NT2/D1 (cell line): ENCODE measurements at places on chromosomes 4 and X.
A peak's percentile ranks its signal among the peaks of the same experiment; 100 is the strongest.

- DNase-seq = no peak
Observed at GRCh38 chr4:10181745-10182445, 65.3 kb upstream of the WDR1 start.

DNA sequence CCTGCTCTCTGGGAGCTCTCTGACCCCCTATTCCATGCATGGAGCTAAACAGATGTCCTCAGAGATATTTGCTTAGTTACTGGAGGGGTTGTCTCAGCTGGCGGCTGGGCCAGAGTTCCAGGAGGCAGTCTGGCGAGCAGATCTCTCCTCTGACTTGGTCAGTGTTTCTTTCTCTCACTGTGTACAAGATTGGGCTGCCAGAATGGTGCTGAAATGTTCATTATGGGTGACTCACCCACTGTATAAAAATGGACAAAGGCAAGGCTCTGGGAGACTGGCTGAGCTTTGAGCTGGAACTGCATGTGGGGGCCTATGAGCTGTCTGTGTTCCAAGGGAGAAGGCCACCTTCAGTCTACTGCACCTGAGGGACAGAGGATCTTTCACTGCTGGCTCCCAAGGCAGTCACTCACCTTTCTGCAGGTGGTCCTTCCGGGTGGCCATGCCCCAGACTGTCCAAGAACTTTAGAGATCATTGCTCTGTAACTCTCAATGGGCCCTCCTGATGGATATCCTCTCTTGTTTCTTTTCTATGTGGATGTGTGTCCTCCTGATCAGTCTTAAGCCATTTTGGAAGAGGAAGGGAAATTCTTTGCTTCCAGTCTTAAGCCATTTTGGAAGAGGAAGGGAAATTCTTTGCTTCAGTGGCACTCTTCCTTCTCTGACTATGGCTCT, 88.2 kb downstream of the CFAP299 start:
- DNase-seq = no peak

DNA sequence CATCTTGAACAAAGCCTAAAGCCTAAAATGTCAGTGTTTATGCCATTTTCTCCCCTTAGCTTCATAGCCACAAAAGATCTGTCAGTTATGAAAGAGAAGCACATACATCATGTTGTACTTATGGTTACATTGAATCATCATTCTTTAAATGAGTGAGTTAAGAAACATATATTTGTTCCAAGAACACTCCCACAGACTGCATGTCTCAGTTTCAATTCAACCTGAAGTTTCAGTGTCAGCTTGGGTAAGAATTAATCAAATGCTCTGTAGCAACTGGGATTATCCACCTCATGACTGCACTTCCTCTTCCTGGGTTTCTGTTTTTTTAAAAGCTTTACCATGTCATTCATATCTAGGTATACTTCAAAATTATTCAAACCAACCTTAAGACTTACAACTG, 3.9 kb upstream of the TMPRSS11B start:
- no peak for DNase-seq

- DNase-seq = peak; percentile 3
Observed at GRCh38 chr4:99998062-99998867, 48.2 kb upstream of the H2AZ1 start.

DNA sequence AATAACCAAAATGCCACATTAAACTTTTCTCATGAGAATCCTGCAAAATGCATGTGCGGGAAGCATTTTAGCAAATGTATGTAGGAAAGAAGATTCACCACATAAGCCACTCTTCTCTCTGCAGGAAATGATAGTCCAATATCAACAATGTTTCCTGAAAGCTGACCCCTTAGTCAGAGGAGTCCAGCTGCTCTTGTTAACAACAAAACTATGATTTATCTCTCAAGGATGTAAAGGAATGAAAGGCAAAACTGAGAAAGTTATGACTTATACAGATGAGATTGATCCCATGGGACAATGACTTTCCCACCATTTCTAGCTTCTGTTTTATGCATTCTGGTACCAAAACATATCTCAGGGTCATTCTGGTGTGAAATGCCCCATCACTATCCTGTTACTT, 125.0 kb upstream of the EDNRA start:
- DNase-seq = no peak

- no peak for DNase-seq
Observed at GRCh38 chr4:10321931-10322330, 135.3 kb downstream of the ZNF518B start.

GRCh38 chr4:76856243-76857073, 41.5 kb downstream of the SOWAHB start:
- no peak for DNase-seq

- no peak for DNase-seq
Observed at GRCh38 chr4:24108567-24108966, 218.7 kb upstream of the PPARGC1A start.

DNA sequence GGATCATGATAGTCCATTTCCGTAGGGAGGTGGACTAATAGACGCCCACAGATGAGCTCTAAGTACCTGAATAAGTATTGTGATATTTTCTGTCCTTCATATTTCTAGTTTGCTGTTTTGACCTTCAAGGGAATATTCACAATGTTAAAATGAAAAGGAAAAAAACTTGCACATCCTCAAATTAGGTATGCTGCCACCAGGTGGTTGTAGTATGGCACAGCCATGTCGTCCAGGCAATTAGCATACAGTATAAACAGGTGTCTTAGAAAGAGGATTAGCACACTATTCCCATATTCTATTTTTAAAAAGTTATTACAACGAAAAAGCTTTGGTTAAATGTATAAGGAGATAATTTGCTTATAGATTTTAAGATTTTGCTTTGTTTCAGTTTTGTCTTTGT, 802.0 kb downstream of the RPA4 start:
- no peak for DNase-seq

GRCh38 chr4:109559625-109559982, 442 bp upstream of the MCUB start:
- peak; percentile 27 for DNase-seq

GRCh38 chr4:5755161-5755560, 44.2 kb downstream of the EVC start:
- no peak for DNase-seq

- DNase-seq = no peak
Observed at GRCh38 chr4:152573861-152574260, 38.0 kb upstream of the FBXW7 start.

GRCh38 chr4:38131371-38132091, 171.3 kb downstream of the PTTG2 start:
- peak; percentile 49 for DNase-seq

GRCh38 chr4:140344101-140344500, 29.3 kb upstream of the SCOC start:
- no peak for DNase-seq

- no peak for DNase-seq
Observed at GRCh38 chrX:5324546-5324945, 904.1 kb downstream of the NLGN4X start.

- DNase-seq = no peak
Observed at GRCh38 chr4:44553180-44553579, 98.2 kb downstream of the YIPF7 start.

DNA sequence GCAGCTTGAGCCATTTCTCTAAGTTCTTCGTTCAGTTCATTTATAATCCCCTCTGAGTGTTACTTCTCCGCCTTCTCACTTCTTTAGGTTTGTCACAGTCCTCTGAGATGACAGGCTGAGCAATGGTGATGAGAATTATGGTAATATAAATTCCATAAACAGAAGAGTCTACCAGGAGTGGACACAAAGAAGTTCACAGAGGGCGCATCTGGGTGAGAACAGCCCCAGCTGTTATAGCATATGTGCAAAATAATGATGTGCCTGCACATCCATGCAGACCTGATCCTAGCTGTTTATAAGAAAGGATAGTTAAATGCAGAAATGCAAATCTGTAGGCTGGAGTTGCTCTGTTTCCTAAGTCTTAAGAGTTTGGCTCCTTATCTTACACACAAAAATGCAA, 377.5 kb downstream of the KCNIP4 start:
- no peak for DNase-seq

- no peak for DNase-seq
Observed at GRCh38 chr4:176850436-176850835, 57.7 kb upstream of the VEGFC start.

DNA sequence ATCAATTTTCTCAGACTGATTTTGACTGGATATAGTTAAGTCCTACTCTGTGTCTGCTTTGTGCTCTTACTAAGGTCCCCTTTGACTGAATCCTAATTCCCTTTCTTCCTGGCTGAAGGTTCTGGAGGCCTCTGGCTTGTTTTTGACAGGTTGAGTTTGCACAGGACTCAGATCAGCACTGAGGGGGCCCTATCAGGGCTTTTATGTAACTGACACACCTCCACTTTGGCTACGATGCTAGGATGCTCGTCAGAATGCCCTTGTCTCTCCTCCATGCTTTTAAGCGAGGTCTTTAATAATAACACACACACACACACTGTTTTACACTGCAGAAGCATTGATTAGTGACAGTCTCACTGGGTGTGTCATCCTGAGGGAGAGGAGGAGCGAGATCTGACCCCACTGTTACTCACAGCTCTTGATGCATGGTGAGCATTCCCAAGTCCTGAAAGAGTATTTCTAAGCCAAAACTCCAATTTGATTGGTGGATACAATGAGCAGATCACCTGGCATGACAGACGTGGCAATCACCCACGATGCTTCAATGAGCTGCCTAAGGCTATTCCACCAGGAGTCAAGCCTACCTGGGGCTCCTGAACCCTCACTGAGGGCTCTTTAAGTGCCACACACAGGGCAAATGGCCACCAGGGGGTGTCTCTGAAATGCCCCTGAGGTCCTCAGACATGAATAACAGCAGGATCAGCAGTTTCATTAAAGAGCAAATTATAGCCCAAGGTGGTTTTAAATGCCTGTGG, 130.4 kb upstream of the CPEB2 start:
- peak; percentile 6 for DNase-seq

GRCh38 chr4:167903291-167903721, 189.0 kb upstream of the ANXA10 start:
- no peak for DNase-seq

DNA sequence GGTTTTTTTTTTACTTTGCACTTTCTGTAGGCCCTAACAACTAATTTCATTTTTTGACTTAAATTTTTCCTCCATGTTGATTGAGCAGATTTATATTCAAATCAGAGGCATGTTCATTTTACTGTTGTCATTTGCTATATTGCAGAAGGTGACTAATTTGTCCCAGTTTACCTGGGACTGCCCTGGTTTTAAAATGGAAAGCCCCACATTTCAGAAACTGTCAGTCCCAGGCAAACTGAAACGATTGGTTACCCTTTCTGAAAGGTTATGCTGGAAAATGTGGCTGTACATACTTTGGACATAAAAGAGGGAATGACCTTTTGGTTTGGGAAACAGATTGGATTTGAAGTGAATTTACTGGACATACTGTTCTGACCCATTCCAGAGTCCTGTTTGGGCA, 160.0 kb downstream of the SPCS3 start:
- DNase-seq = no peak

GRCh38 chrX:131544218-131544617, 344 bp downstream of the OR13H1 start:
- DNase-seq = no peak

DNA sequence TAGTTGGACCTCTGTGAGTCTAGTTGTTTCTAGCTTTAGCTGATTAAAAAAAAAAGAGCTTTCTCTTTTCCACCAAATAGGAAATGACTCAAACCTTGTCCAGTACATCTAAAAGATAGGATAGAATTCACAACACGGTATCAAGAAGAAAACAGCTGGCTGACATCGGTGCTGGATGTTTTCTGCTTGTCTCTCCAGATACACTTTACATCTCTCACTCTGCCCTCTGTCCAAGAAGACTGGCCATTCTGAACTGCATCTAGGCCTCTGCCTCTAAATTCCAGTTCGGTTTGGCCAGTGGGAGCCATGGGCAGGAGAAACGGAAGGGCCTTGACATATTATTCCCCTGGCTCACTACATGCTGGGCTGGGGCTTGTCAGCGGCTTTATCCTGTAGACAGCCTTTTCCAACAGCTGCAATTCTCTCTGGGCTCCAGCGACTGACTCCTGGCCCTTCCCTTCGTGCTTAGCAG, 57.3 kb upstream of the SHISA3 start:
- no peak for DNase-seq

DNA sequence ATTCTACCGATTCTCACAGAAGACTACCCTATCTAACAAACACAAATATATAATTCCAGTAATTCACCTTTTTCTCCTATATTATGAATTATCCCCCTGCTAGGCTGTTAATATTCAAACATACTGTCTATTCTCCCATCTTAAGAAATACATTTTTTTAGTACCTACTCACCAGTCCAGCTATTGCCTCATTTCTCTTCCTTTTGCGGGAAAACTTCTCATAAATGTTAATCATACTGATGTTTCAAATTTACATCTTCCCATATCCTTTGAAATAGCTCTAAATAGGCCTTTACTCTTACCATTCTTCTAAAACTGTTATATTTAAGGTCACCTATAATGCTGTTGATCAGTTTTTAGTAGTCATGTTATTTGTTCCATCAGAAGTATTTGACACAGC, 759.1 kb upstream of the SLIT2 start:
- no peak for DNase-seq

GRCh38 chrX:18725310-18725943, 18.0 kb downstream of the PPEF1 start:
- no peak for DNase-seq

DNA sequence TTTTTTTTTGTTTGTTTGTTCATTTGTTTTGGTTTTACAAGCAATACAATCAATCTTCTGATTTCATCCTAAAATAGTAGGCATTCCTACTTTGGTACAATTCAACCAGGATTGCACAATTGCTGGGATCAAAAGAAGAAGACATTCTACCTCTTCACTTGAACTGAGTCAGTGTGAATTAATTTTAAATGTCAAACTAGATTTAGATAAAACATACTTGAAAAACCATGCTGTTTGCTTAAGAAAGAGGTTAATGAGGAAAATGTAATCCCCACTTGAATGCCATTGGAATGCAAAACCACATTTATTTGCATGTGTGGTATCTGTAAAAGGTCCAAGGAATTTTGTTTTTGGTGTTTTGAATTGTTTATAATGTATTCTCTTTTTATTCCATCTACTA, 40.5 kb downstream of the HAND2 start:
- no peak for DNase-seq

DNA sequence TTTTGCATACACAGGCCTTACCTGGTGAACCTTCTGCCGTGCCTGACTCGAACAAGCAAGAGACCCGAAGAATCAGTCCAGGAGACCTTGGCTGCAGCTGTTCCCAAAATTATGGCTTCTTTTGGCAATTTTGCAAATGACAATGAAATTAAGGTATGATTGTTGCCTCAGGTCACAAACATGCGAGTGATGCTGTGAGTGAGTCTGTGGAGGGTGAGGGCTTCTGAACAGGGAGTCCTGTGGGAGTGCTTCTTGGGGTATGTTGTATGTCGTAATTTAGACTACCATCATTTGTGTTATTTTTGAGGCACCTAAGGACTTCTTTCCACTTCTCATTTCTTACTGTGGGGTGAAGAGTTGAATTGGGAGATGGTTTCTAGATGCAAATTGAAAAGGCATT, 32.8 kb downstream of the HTT start:
- DNase-seq = no peak

GRCh38 chr4:112023402-112023950, 121.8 kb upstream of the FAM241A start:
- no peak for DNase-seq

GRCh38 chrX:69162361-69162865, 2.8 kb downstream of the PJA1 start:
- no peak for DNase-seq

- DNase-seq = no peak
Observed at GRCh38 chr4:40937140-40937725, 187.5 kb downstream of the NSUN7 start.
